ENCODE measurements at places on chromosomes 1 and 21.

DNA sequence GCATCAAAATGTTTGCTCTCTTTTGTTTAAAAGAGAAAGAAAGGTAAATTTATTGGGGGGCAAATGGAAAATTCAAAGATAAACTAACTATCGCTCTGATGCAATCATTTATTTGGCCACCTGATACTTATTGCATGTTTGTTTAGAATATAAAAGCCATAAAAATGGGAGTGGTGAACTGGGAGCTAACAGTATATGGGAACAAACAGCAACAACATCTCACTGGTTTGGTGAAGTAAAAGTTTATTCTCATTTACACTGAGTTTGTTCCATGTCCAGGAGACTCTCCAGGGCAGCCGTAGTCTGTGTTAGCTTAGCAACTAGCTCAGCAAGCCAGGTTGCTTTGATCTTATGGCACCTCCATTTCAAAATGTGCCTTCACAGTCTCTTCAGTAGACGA lies 20.4 kb downstream of the C4BPA start:
- no peak for DNase-seq

- DNase-seq: no peak
Observed at GRCh38 chr1:248841702-248842395, 3.8 kb downstream of the ZNF672 start.

- no peak for DNase-seq
Observed at GRCh38 chr1:205670611-205671430, 9.5 kb downstream of the SLC45A3 start.

- DNase-seq: no peak
Observed at GRCh38 chr1:91883470-91883869, 2.5 kb downstream of the TGFBR3 start.

GRCh38 chr21:41815652-41816582 lies 49.1 kb upstream of the RIPK4 start:
- no peak for DNase-seq

DNA sequence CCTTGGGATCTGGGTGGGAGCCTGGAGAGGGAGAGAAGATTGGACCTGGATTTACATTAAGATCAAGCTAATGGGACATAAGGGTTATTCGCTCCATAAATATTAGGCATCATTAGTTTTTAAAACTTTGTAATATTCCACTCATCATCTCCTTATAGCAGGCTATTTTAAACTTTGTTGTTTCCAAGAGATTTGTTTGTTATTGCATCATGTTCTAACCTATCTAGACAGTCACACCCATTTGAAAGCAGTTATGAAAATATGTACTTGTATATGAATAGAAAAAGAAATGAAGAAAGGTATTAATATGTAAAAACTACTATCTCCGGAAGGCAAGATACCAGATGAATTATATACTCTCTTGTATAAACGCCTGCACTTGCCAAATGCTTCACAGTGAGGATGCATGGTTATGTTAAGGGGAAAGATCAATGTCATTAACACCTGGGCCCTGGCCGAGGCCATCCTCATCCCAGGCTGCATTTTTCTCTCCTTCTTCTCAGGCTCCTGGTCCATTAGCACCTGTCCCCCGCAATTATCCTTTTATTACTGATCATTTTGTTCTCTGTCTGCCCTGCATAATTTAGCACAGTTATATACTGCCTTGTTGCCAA lies 468.2 kb downstream of the MATN1 start:
- DNase-seq: no peak

- no peak for DNase-seq
Observed at GRCh38 chr21:45033791-45034555, 40.4 kb upstream of the ADARB1 start.

DNA sequence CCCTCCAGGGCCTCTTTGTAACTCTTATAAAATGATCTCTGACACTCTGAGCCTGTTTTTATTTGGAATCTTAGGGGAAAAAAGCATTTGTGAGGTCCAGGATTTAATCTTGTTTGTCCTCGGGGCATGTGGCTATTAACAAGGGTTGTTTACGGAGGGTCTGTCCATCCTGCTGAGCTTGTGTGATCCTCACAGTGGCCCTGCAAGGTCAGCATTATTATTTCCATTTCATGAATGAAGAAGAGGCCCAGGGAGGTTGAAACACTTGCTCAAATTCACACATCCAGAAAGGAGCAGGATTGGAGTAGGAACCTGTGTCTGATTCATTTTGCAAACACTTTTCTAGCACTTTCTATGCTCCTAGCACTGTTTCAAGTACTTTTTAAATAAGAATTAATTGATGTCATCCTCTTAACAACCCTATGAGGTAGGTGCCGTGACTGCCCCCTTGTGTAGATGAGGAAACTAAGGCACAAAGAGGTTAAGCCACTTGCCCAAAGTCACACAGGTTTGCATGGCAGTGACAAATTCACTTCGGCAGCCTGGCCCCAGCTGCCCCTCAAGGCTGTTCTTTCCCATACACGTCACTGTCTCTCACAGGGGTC lies 178.9 kb downstream of the MIS18A start:
- no peak for DNase-seq

- DNase-seq: no peak
Observed at GRCh38 chr1:198681252-198681651, 42.4 kb downstream of the PTPRC start.

DNA sequence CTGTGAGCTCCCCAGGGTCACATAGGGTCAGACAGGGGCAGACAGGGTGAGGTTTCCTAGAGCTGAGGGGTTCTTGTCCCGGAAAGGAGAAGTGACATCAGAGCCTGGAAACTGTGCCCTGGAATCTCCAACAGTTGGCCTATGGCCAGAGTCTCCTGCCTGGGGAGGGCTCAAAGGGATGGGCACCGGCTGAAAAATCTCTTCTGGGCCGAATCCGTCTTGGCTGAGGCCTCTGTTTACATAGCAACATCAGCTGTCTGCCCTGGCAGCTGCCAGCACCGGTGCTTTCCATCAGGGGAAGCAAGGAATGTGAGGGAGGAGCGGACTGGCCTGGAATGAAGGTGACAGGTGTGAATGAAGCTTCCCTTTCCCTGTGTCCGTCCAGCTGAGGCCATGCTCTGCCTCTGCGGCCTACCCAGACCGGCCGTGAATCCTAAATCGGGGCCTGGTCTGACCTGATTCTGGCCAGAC lies 30.7 kb downstream of the VASH2 start:
- DNase-seq: no peak

DNA sequence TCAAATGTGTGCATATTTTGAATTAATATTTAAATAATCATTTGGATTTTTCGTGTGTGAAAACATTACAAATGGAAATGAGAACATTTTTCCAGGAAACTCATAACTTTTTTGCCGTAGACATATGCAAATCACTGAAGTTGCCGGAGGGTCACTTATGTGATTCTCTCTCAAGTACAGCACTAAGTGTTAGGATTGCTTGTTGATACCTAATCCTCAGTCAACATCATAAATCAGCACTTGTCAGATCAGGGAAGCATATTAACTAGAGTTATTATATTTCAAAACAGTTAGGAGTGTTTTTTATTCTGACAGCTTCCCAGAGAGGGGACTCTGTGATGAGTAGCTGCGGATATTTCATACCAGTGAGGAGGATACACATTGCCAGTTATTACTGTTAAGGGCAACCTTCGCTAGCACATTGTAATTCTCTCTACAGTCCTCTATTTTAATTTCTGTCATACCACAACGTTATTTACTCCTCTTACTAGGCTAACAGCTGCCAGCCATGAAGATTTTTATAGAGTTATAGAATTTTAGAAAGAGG lies 41.5 kb downstream of the NCAM2 start:
- no peak for DNase-seq

DNA sequence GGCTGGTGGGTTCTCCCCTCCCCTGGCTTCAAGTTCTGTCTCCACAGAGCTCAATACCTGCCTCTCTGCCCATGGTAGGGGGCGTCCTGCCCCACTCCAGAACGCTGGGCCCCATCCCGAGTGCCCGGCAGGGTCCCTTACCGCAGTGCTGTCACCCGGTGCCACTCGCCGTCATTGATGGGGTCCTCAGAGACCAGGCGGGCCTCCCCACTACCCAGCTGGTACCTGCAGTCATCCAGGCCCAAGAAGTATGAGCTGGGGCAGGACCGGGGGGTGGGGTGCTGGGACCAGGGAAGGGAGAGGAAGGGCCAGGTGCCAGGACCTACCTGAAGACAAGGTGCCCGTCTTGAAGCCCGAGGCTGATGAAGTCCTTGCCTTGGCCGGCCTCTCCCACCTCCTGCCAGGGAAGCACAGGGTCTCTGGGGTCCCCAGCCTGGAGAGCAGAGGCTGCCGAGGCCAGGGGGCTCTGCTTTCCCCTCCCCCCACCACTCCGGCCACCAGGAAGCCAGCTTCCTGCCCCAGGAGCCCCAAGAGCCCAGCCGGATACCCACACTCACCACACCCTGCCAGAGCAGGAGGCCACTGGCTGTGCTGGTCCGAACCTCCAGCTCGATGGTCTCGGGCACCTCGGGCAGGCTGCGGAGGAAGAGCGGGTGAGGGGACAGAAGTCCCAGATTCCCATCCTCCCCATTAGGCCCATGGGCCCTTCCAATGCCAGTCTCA lies 12.1 kb downstream of the LDLRAD2 start:
- no peak for DNase-seq

DNA sequence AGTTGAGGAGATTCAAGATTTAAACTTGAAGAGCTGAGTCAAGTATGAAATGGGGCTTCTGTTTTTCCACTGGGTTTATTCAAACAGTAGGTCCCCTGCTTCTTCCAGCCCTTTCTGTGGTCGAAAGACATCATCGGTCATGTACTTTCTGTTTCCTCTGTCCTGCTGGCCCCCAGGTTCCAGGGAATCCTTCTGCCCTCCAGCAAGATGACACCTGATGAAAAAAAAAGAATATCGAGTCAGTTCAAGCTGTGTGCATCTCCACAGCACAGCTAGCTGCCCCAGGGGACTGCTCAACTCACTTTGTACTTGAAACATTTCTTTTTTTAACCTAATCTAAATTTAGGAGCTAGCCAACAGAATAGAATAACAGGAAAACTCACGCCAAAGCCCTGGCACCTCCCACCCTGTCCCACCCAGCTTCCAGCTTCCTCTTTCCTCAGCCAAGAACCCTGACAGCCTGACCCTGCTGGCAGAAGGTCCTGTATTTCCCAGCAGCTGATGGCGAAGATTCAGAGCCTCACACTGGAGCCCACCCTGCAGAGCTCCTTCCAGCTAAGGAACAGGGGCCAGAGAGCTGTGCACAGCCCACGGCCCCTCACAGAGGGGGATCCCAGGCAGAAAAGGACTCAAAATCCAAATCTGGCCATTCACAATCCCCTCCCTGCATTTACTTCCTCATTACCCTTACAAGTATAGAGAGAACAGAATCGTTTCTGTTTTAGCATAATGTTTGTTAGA lies 176.5 kb downstream of the PSMG1 start:
- no peak for DNase-seq

Data from stimulated activated CD4-positive, alpha-beta T cell treated with anti-CD3 and anti-CD28 coated beads, Interleukin-12 subunit alpha, Interleukin-12 subunit beta, amount 100 ng/mL, for 24 hours (primary cell).